ENCODE measurements at places on chromosomes 6 and 20. TPM values are rescaled to one million over a fixed set of nuclear protein-coding genes. Genes with fewer than 3 reads are reported as not detected.

DNA sequence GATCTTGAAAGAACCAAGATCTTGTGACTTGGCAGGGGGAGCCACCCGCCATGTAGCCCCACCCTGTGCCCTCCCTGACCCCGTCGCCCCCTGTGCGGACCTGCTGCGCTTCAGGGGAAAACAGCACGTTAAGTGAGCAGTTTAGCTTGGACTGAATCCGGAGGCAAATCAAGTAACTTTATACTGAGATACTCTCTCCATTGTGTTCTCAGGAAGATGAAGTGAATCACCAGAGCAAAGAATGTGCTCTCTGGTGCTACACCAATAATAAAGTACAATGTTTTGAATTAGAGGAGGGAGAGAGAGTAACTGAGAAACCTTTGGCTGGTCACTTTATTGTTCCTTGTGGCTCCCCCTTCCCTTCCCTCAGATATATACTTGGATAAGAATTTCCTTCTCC is 83.4 kb downstream of the TXNDC5 start:
- no peaks in the 10 kb centered on the region for H3K4me1 ChIP-seq
- no peaks in the 10 kb centered on the region for H3K36me3 ChIP-seq
- no peak overlapping the region for H3K4me3 ChIP-seq
- H3K27ac ChIP-seq: no peak overlapping the region

DNA sequence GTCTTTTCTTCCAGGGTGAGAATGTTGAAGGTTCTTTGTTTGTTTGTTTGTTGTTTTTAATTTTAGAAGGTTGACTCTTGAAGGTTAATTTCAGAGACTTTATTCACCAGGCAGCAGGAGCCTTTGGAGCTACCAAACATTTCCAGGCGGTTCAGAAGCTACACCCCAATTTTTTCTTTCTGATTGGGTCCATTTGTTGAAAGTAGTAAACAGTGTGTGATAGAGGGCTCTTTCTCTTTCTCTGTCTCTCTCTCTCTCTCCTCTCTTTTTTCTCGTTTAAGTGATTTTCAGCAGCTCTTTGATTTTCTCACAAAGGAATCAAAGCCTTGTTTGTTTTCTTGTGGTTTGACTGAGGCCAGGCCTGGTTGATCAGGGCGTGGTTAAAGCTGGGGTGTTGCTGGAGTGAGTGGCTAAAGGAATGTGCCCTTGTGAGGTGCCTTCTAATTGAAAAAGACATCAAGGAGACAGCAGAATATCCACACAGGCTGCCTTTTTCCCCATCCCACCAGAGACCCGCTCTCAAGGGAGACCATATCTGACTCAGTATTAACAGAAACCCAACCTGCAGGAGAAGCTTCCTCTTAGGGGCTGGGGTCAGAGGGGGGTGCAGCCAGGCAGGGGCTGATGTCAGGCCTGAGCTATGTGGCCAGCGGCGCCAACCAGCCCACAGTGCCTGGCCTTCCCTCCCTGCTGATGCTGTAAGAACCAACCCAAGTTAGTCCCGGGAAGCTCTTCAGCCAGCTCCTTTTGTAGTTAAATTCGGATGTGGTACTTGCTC is 40.4 kb upstream of the NAA20 start:
- no peak overlapping the region for H3K27ac ChIP-seq
- no peak overlapping the region for H3K4me3 ChIP-seq
- H3K4me1 ChIP-seq: peaks cover 9% of the 10 kb centered on the region
- H3K36me3 ChIP-seq: no peaks in the 10 kb centered on the region

DNA sequence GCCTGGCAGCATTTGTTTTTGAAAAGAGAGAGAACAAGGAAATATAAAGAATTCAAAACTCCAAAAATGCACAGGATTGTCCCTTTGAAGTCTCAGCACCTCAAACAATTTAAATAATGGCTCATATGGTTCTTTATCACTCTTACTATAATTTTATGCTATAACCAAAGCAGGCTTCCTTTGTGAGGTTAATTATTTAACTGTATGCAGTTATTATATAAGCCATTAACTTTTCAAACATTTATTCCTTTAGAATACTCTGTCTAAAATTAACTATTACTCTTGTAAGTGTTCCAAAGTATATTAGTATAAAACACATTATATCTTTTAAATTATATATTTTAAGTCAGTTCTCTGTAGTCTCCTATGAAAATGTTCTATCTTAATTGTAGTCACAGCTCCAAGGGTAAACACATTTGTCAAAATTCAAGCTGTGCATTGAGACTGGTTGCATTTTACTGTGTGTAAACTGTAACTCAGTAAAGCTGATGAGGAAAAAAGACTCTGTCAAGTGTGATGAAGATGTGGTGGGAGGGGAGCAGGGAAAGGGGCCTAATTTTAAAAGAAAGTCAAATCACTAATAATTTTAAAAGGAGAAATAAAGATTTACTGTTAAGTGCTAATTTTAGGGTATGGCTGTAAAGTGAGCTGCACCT is 20.0 kb upstream of the PLAGL1 start:
- no peak for DNase-seq
- no peak overlapping the region for H3K4me3 ChIP-seq
- no peaks in the 10 kb centered on the region for H3K27me3 ChIP-seq

GRCh38 chr20:54091120-54091480 is 20.7 kb upstream of the BCAS1 start:
- no peak overlapping the region for H3K4me3 ChIP-seq
- H3K27ac ChIP-seq: no peak overlapping the region
- H3K27me3 ChIP-seq: no peaks in the 10 kb centered on the region
- DNase-seq: no peak

DNA sequence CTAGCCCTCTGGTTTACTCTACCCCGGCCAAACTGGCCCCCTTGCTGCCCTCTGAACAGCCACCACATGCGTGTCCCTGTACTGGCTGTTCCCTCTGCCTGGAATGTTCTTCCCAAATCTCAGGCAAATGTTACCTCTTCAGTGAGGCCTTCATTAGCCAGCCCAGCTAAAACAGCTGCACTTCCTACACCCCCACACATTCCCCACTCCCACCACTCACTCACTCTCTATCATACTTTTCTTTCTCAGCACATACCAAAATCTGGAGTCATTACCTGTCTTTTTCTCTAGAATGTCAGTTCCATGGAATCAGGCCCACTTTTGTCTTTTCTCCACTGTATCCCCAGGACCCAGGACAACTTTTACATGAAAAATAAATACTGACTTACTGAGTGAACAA is 401.2 kb upstream of the SULF2 start:
- H3K4me3 ChIP-seq: no peak overlapping the region
- no peak for DNase-seq
- peaks cover 7% of the 10 kb centered on the region for H3K27me3 ChIP-seq
- no peaks in the 10 kb centered on the region for H3K36me3 ChIP-seq

DNA sequence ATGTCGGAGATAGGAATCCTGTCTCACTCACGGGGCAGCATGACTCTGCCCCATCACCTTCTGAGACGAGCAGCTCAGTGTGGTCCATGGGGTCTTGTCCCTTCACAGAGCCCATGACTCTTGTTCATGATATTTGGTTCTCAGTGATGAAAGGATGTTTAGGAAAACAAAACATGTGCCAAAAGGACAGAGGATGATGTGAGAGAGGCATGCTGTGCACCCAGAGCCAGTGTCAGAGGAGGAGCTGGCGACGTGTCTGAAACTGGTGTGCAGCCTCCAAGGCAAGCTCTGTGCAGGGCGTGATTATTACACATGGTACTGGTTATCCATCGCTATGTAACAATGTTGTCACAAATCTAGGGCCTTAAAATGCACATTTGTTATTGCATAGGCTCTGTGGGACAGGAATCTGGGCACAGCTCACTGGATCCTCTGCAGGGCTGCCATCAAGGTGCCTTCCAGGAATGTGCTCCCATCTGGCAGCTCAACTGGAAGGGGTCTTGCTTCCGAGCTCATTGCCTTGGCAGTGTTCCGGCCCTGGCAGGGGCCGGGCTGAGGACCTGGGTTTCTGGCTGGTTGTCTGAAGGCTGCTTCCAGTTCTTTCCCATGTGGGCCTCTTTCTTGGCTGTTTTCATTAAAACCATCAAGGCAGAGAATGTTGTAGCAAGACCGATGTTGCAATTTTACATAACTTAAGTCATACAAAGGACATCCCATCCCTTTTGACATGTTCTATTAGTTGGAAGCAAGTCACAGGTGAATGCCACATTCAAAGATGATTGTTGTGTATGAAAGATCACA is 175.4 kb downstream of the ERMARD start:
- peaks cover 3% of the 10 kb centered on the region for H3K4me1 ChIP-seq
- H3K27me3 ChIP-seq: peaks cover 25% of the 10 kb centered on the region
- no peak overlapping the region for H3K4me3 ChIP-seq

GRCh38 chr6:127459231-127459641 is at the start of gene KIAA0408:
Gene KIAA0408 (minus strand): TSS chr6:127459389. CDS start chr6:127453981, 5,408 bp downstream.
- H3K36me3 ChIP-seq: no peaks in the 10 kb centered on the region
- H3K27ac ChIP-seq: no peak within 1 kb of the TSS
- no peak for DNase-seq
- no peak within 1 kb of the TSS for H3K4me3 ChIP-seq

- H3K27ac ChIP-seq: no peak overlapping the region
- no peak for DNase-seq
- no peak overlapping the region for H3K4me3 ChIP-seq
- no peaks in the 10 kb centered on the region for H3K27me3 ChIP-seq
- H3K36me3 ChIP-seq: peaks cover 4% of the 10 kb centered on the region
Measured at GRCh38 chr20:41456351-41456750, 89.7 kb upstream of the EMILIN3 start.

GRCh38 chr20:62232194-62232593 is 6.1 kb upstream of the OSBPL2 start:
- no peak overlapping the region for H3K27ac ChIP-seq
- no peak for DNase-seq
- no peaks in the 10 kb centered on the region for H3K4me1 ChIP-seq
- no peak overlapping the region for H3K4me3 ChIP-seq
- no peaks in the 10 kb centered on the region for H3K27me3 ChIP-seq
- H3K36me3 ChIP-seq: no peaks in the 10 kb centered on the region

- peaks cover 1% of the 10 kb centered on the region for H3K36me3 ChIP-seq
- peaks cover 38% of the 10 kb centered on the region for H3K4me1 ChIP-seq
- no peak overlapping the region for H3K4me3 ChIP-seq
- no peak overlapping the region for H3K27ac ChIP-seq
- no peaks in the 10 kb centered on the region for H3K27me3 ChIP-seq
- no peak for DNase-seq
Measured at GRCh38 chr6:52573295-52573694, 3.6 kb downstream of the TRAM2 start.

DNA sequence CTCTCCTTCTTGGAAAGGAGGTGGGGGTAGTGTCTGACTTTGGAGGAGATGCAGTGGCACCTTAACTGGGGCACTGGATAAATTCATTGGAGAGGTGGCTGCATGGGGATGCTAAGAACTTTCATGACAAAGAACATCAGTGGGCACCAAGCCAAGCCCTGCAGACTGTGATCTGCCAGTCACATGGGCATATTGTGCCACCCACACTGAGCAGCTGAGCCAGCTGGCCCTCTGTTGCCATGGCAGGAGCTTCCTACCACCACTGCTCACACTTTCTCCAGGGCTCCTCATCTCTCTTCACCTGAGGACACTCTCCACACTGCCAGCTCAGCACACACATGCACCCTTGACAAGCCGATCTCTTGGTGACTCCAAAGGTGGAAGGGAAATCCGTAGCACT is 715.6 kb downstream of the QKI start:
- no peaks in the 10 kb centered on the region for H3K4me1 ChIP-seq
- H3K27ac ChIP-seq: no peak overlapping the region
- no peak for DNase-seq
- H3K27me3 ChIP-seq: no peaks in the 10 kb centered on the region
- H3K36me3 ChIP-seq: no peaks in the 10 kb centered on the region
- H3K4me3 ChIP-seq: no peak overlapping the region

DNA sequence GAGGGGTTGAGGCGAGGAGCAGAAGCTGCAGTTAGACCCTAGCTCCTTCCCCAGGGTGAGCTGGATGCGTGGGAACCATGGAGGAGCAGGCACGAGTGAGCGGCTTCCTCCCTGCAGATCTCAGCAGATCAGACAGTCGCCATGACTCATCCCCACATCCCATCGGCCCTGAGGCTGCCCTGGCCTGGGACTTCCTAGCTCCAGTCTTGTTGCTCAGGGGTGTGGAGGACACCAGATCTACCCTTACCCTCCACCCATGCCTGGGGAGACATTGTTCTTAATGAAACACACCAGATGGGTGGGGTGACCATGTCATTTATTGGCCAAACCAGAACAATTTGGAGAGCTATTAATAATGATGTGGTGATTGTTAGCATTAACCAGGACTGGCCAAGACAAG is 36.3 kb upstream of the TGM2 start:
- H3K27ac ChIP-seq: no peak overlapping the region
- no peaks in the 10 kb centered on the region for H3K36me3 ChIP-seq
- no peaks in the 10 kb centered on the region for H3K4me1 ChIP-seq

GRCh38 chr6:90305800-90306448 is 9.3 kb upstream of the BACH2 start:
- peak overlapping the region; percentile 33 for H3K4me3 ChIP-seq
- peaks cover 37% of the 10 kb centered on the region for H3K27me3 ChIP-seq

- H3K27me3 ChIP-seq: peaks cover 26% of the 10 kb centered on the region
- no peak for DNase-seq
- peaks cover 5% of the 10 kb centered on the region for H3K4me1 ChIP-seq
- H3K36me3 ChIP-seq: no peaks in the 10 kb centered on the region
Measured at GRCh38 chr6:127576874-127577273, at the start of gene C6orf58. Gene C6orf58 (plus strand): TSS chr6:127577174. CDS start chr6:127577186, 12 bp downstream.

GRCh38 chr6:52642368-52642767 is 28.5 kb upstream of the TMEM14A start:
- DNase-seq: no peak
- H3K27ac ChIP-seq: no peak overlapping the region
- no peak overlapping the region for H3K4me3 ChIP-seq
- peaks cover 6% of the 10 kb centered on the region for H3K36me3 ChIP-seq

GRCh38 chr6:9936551-9936950 is 478.3 kb downstream of the TFAP2A start:
- H3K4me3 ChIP-seq: no peak overlapping the region
- no peaks in the 10 kb centered on the region for H3K4me1 ChIP-seq
- no peak for DNase-seq
- no peak overlapping the region for H3K27ac ChIP-seq
- no peaks in the 10 kb centered on the region for H3K36me3 ChIP-seq
- no peaks in the 10 kb centered on the region for H3K27me3 ChIP-seq

DNA sequence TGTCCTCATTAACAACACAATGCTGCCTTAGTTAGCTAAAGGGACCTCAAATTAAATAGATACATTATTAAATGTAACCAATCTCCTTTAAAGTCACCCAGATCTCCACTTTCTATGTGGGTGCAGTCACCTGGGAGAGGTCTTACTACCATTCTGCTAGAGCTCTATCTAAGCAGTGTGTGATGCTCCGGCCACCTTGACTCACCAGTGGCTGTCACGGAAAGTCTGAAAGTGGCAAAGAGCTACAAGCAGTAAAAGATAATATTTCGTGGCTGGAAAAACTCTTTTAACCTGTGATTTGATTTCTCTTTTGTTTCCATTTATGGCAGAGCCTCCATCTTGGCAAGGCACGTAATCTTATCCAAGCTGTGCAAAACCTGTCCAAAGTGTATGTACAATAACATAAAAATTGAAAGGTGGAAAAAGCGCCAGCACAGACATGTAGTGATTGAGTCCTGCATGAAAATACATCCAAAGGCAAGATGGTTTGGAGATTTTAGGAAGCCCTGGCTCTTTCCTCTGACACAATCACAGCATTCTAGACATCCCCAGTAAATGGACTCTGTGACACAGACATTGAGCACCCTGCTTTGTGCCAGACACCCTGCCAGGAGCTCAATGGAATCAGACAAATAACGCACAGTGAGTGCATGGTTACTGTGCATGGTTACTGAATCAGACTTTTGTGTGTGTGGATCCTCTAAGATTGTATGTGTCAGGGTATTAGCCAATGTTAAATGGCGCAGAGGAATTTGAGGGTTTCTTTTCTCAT is 116.6 kb downstream of the ADAT2 start:
- peaks cover 14% of the 10 kb centered on the region for H3K4me1 ChIP-seq
- no peak overlapping the region for H3K27ac ChIP-seq
- H3K4me3 ChIP-seq: no peak overlapping the region
- no peaks in the 10 kb centered on the region for H3K27me3 ChIP-seq

The HAO1 gene
- total RNA-seq: not detected

The BANF2 gene
- not detected for total RNA-seq

The RPN2 gene
- 128 TPM for total RNA-seq

The CLVS2 gene
- total RNA-seq: not detected

The PRL gene
- 0.19 TPM for total RNA-seq
